ENCODE measurements at places on chromosomes 4 and X. TPM values are rescaled to one million over a fixed set of nuclear protein-coding genes. Genes with fewer than 3 reads are reported as not detected.
A peak's percentile ranks its signal among the peaks of the same experiment; 100 is the strongest.

GRCh38 chr4:82721819-82722423 lies 76.7 kb downstream of the SCD5 start:
- no peak for DNase-seq

GRCh38 chr4:80576796-80577195 lies 241.3 kb downstream of the CFAP299 start:
- DNase-seq = no peak

DNA sequence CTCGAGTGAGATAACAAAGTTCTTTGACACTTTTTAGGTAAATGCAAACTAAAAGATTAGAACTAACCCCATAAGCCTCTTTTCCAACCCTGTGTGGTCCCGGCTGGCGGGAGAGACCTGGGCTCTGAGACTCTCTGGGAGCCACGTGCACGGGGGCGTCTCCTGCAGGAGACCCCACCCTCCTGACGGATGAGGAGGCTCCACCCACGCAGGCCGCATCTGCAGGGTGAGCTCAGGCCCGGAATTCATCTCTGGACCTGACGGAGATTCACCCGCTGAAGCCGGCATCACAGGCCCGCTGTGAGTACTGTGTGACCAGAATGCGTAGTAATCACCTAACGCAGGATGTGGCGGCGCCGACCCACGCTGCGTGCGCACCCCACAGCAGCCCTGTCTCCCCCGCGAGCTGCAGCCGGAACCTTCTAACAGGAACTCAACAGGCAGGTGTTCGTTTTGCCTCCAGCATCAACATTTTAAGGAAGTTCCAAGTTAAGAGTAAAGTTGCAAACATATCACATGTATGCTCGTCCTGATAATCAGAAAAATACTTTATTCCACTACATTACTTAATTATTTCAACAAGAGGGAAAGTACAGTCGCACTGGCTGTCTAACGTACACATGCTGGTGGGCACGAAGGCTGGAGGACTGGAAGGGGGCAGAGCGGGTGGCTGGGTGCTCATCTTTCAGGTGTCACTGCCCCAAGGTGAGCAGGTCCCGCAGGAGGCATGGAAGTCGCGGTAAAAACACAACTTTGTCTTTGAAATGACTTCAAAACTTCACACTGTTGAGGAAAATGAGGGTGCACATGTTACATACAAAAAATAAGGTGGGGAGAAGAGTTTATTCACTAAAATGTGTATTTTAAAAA lies 44.5 kb downstream of the FGFRL1 start:
- peak; percentile 88 for DNase-seq

GRCh38 chrX:43500996-43501694 lies 155.0 kb upstream of the MAOA start:
- no peak for DNase-seq

GRCh38 chr4:137076908-137077307 lies 455.4 kb downstream of the PCDH18 start:
- no peak for DNase-seq

The TMEM31 gene
- total RNA-seq = not detected

The G6PD gene
- 46.0 TPM for total RNA-seq

The LPAR4 gene
- not detected for total RNA-seq

The SPARCL1 gene
- total RNA-seq = not detected
